Peyer's patch (tissue), 4 donors: ENCODE measurements at places on chromosomes 1 and 21. TPM values are rescaled to one million over a fixed set of nuclear protein-coding genes. Genes with fewer than 3 reads are reported as not detected.

The KRTAP6-1 gene
- total RNA-seq: not detected

The IL19 gene
- not detected for total RNA-seq

The TEDDM1 gene
- not detected for total RNA-seq

The PI4KB gene
- 147 TPM for total RNA-seq

The FLG2 gene
- total RNA-seq: 0.13 TPM

The HAO2 gene
- not detected for total RNA-seq
